ENCODE measurements at places on chromosomes 2 and 18.

DNA sequence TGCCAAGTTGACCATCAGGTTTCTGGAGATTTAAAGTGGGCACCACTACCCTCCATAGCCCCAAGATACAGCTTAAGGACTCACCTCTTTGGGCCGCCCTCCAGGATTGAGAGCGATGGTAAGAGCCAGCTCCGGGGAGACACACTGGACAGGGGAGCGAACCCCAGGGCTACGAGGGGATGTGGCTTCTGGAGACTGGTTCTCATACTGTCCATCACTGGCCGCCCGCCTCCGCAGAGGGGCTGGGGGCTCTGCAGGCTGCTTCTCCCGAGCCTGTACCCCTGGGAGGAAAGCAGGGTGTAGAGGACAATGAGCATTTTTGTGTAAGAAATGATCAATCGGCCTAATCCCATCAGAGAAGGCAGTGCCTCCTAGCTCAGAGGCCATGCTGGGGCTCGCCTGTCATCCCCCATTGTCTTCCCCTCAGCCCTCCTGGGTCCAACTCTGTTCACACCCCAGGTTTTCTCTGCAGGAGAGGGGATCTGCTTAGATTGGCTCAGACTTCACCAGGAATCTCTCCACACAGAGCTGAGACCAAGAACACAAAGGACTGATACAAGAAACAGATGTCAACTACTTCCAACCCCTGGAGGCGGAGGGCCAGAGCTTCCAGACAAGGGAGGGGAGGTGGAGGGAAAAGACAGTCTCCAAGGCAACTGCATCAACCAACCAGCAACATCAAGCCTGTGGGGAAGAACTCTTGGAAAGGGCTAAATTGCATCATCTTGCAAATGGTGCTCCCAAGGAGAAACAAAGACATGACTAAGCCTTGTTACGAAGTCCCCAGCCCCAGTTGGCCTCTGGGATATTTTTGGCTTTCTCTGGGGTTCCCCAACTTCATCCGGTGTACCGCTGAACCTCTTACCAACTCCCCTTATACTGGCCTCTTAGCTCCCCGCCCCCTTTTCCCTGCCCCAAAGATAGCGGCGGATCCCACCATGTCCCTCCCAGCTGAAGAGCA, 166.6 kb downstream of the TNS1 start:
- DNase-seq: no peak

- DNase-seq: no peak
These were observed 68.8 kb downstream of the UNC80 start for GRCh38 chr2:209840434-209840833.

DNA sequence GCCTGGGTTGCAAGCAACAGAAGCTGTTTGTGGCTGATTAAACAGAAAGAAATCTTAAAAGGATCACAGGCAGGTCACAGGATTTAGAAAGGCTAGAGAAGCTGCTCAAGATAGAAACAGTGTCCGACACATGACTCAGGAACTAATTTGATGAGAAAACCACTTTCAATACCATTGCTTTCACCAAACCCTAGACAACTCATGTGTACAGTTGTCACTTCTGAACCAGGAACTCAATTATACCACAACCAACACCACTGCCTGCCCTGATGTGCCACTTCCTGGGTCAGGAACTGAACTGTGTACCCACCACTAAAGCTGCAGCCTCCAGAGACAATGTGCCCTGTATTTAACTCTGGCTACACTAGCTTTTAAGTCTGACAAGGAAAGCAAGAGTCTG, 56.0 kb downstream of the TMEM247 start:
- DNase-seq: no peak

DNA sequence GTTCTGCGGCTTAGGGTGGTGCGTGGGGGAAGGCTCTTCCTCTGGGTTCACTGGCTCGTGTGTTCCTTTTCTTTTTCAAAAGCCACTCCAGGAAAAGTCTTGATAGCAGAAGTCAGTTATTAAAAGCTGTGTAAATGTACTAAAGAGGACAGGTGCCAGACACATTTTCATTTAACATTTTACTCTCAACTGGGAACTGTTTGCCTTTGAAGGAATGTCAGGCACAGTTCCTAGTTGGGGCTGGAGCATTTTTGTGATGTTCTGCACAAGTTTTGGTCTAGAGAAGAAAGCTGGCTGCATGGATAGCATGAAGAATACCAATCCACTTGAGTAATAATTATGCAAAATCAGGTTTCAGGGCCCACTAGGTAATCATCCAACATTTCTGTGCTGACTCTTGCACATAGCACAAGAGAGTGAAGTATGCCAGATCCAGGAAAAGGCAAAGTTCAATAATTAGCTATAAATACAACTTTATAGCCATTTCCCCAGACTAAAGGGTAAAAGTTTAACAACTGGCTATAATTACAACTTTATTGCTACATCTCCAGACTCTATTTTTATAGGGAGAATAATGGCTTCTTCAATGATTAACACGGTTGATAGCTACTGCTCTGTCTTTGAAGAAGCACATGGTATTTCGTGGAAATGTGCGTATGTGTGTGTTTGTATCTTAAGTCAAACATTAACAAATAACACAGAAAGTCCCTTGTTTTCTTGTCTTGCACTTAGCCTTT, 16.2 kb downstream of the SCYGR8 start:
- no peak for DNase-seq

DNA sequence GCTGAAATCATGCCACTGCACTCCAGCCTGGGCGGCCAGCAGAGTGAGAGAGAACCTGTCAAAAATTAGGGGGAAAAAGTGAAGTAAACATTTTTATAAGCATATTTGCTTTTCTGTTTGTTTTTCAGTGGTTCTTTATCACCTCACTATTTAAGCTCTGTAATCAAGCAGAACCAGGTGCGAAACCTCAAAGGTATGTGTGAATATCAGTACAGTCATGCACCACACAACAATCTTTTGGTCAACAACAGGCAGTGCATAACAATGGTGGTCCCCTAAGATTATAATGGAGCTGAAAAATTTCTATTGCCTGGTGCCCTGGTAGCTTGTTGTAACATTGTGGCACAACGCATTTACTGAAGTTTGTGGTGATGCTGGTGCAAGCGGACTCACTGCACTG, 167.4 kb upstream of the STON1 start:
- DNase-seq: no peak

DNA sequence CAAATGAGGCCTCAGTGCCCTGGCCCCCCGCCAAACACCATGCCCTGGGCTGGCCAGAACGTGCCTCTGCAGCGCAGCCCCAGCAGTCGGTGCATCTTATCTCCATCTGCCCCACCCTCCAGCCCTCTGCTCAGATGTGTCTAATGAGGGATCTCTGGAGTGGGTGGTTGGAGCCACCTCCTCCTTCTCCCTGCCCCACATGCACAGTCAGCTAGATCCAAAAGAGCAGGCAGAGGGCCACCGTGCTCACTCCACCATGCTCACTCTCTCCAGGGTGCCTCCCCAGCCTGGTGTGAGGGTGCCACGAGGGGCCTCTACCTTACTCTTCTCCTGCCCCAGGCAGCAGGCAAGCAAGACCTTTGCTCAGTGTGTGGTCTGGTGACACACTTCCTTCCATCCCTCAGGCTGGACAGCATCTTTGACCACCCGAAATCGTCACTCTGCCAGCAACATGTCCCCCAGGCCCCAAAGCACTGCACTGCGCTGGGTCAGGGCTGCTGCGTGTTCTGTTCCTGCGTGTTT, 266.1 kb upstream of the HDAC4 start:
- DNase-seq: no peak

DNA sequence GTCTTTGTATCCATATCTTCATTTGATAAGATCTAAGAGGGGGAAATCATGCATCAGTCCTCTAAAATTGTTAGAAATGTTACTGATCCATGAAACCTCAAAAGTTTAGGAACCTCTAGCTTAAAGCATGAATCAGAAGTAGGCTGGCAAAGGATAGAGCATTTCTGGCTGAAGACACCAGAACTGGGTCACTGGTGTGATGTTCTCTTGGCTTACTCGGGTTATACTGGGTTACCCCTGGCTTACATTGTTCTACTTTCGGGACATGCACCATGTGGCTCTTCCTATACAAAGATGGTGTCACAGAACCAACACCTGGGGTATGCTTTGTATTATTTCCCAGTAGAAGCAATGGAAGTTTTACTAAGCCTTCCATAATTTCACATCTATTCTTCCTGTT, 83.2 kb upstream of the TNP1 start:
- DNase-seq: no peak

GRCh38 chr2:222799262-222799918, 61.4 kb upstream of the ACSL3 start:
- DNase-seq: no peak

DNA sequence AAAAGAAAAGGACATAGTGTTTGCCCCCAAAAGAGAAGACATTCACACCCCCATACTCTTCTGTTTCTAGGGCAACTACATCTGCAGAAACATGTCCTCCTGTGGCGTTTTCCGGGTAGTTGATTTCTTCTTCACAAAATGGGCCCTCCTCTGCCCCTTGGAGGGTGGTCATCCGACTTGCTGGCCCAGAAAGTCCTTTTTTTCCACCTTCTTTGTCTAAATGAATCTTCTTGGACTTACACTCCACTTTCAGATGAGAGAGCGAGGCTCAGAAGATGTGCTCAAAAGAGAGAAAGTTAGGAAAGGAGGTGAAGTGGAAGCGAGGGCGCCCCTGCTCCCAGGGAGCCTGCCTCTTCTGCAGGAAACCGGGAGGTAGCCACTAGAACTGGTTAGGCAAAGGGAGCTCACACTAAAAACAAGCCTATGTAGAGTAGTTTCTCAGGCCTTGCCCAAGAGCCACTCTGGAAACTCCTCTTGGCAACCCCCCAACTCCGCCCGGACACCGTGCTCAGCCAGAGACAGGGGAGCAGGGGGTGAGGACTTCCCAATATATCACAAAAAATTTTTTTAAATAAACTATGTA, 10.2 kb upstream of the SIX3 start:
- DNase-seq: no peak

DNA sequence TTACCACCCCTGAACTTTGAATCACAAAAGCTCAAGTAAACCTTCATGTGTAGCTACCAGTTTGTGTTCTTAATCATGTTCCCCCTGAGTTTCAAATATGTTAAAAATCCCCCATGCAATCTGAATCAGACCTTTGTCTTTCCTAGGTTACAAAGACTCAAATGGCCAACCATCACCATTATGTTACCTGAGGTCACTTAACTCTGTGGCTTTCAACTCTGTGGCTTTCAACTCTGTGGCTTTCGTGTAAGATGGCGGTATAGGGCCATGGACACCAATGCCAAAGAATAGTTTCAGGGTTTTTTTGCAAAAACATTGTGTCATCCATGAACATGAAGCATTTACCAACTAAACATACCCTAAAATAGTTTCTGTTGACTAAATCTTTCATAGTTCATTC, 6.7 kb downstream of the ERMN start:
- DNase-seq: no peak

GRCh38 chr18:30889519-30890301, 152.8 kb downstream of the DSC3 start:
- no peak for DNase-seq

DNA sequence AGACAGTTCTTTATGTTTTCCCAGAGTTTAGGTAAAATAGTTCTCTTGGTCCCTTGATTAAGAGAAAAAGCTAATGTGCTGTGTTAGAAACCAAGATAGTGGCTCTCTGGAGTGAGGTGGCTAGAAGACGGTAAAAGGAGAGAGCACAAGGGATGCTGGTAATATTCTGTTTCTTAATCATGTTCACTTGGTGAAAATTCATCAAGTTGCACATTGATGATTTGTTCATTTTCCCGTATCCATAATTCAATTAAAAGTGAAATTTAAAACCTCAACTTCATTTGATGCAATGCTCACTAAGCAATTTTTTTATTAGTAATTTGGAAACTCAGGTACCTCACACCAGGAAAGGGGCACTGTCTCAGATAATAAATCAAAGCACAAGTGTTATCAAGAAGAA, 113.8 kb downstream of the NBAS start:
- DNase-seq: no peak

- no peak for DNase-seq
These were observed 11.2 kb upstream of the ATP9B start for GRCh38 chr18:79058007-79058406.

DNA sequence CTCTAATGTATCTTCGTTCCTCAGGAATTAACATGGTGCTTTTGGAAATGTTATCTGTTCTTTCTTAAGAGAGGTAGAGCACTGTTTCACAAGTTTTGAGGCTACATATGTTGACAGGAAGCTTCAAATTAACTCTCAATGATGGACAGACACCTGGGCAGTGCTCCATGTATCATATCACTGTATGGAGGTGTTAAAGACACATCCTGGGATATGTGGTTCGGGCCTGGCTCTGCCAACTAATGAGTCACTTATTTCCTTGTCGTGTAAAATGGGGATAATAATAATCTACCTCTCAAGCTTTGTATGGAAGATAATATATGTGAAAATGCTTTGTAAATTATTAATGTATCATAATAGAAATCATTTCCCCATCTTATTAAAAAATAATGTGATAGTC, 90.2 kb downstream of the PARD3B start:
- DNase-seq: no peak

DNA sequence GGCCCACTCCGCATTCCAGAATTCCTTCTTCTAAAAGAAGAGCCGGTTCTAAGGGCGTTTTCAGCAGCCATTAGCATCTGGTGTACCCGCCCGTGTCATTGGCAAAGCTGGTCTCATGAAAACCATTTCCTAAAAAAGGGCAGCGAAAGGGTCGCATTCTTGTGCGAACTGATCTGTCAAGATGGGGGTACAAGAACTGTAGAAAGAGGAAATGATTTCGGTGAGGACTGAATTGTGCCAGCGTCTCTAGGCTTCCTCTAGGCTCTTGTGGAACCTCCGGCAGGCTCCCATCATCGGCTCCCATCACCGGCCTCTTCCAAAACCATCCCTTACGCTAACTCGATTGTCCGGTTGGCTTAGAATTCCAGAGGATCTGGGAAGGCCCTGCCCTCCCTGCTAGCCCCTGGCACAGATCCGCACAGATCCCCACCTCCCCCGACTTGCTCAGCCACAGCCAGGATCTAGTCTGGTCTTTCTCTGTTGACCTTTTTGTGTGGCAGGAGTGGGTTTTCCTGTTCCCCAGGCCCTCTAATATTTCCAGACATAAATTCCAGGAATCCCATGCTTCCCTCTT, 1.3 kb downstream of the RAB31 start:
- no peak for DNase-seq

Data from stimulated activated CD8-positive, alpha-beta memory T cell treated with anti-CD3 and anti-CD28 coated beads, Interleukin-15, amount 100 ng/mL, for 24 hours (primary cell).